HCT116 (cell line): ENCODE measurements at places on chromosomes 2 and 18.

DNA sequence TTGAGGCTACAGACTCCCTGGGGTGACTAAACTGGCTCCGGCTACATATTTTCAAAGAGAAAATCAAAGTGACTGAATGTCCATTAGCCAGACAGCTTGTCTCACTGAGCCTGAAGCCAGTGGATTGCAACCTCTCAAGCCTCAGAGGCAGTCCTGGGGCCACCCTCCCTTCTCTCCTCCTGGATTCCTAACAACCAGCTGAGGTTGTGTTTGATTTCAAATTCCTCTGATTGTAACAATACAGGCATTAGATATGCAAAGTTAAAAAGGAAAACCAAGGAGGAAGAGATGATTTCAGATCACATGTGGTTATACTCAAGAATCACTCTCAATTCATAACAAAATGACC lies 101.0 kb upstream of the LMAN1 start:
- no peak for DNase-seq

DNA sequence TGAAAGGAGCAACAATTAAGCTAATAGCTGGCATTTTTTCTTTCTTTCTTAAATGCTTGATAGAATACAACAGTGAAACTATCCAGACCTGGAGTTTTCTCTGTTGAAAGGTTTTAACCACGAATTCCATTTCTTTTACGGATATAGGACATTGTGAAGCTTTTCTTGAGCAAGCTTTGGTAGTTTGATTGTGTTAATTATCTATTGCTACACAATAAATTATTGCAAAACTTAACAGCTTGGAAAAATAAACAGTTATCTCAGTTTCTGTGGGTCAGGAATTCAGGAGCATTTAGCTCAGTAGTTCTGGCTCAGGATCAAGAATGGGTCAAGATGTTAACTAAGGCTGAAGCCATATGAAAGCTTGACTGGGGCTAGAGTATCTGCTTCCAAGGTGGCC lies 11.7 kb downstream of the PHOSPHO2 start:
- DNase-seq: no peak

- DNase-seq: no peak
Observed at GRCh38 chr2:20185176-20186022, 39.5 kb downstream of the SDC1 start.

GRCh38 chr18:36770315-36770946 lies 58.4 kb downstream of the TPGS2 start:
- DNase-seq: no peak
